ENCODE measurements at places on chromosomes 4 and X.

- peak; percentile 21 for DNase-seq
These were observed 185.6 kb upstream of the BANK1 start for GRCh38 chr4:101604976-101605375.

- DNase-seq, result peak; percentile 13
These were observed 24.0 kb downstream of the GIMD1 start for GRCh38 chr4:106344647-106344970.

DNA sequence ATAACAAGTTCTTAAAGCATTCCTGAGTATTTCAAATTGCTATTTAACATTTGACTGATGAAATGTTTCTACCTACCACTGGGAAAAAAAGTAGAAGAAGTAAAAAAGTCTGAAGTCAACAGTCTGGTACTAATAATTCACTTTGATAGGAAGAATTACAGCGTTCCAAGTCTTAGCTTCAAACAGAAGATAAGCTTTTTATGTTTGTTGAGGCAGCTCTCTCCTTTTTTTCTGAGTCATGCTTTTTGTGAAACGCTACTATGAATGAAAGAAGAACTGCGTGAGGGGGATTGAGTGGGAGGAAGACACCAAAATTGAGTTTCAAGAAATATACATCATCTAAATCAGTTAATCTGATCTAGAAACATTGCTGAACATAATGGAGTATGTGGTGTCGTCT, 13.0 kb upstream of the KDR start:
- no peak for DNase-seq

- no peak for DNase-seq
These were observed 70.0 kb downstream of the TAB3 start for GRCh38 chrX:30819080-30819479.

DNA sequence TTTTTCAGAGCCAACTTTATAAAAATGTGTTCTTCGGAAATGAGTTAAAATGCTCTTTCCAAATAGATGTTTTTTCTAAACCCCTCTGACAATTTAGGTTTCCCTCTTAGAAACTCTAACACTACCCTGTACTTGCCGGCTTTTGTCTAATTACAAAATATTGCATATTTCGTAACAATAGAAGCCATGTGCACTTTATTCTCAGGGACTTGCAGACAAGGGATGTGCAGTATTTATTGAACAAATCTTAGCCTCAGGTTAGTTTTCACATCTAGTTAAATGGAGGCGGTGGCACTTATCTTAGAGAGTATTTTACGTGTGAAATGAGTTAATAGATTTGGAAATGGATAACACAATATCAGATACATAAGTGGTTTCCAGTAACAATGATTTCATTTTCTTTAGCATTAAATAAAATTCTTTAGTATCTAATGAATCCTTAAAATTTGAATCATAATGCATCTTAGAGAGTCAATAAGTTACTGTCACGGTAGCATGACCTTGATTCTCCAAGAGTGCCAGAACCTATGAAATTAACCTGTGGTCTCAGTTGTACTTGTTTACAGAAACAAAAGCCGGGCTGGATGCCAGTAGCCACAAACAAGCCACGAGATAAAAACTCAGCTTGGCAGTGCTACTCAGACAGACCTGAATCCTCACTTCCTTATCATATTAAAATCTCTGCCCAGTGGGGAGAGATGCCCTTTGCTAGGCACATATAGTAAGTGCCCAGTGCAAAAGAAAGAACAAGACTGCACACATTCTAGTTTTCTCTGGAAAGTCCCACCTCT, 772 bp upstream of the PABPC4L start:
- no peak for DNase-seq

DNA sequence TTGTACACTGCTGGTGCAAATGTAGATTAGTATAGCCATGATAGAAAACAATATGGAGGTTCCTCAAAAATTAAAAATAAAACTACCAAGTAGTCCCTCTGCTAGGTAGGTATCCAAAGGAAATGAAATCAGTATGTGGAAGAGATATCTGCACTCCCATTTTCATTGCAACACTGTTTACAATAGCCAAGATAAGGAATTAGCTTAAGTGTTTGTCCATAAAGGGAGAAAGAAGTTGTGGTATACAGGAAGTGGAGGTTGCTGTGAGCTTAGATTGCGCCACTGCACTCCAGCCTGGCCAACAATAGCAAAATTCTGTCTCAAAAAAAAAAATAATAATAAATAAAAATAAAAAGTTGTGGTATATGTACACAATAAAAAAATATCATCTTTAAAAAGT, 325.0 kb upstream of the EMCN start:
- no peak for DNase-seq

DNA sequence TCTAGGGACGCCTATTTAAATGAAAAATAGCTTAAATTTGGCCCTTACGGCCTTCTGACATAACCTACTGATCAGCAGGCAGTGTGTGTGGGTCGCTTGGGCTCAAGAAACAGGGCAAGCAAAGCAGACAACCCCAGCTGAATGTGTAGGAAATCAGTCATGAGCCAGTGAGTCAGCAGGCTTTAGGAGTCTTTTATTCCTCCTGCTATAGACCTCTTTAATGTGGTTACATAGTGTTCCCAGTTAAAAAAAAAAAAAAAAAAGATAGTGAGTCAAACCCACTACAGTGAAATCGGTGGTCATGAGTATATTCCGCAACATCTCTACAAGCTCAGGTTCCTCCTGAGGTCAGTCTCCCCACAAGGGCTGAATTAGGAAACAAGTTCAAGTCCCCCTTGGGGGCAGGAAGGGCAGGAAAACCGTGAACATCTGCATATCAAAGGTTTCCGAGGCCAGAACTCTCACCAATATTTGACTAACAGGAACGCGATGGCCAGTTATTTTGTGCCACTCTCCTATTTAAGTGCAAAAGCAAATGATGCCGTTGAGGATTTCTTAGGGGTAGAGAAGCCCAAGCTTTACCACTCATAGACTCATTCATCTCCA, 32.7 kb downstream of the ACSL1 start:
- DNase-seq, result peak; percentile 91

DNA sequence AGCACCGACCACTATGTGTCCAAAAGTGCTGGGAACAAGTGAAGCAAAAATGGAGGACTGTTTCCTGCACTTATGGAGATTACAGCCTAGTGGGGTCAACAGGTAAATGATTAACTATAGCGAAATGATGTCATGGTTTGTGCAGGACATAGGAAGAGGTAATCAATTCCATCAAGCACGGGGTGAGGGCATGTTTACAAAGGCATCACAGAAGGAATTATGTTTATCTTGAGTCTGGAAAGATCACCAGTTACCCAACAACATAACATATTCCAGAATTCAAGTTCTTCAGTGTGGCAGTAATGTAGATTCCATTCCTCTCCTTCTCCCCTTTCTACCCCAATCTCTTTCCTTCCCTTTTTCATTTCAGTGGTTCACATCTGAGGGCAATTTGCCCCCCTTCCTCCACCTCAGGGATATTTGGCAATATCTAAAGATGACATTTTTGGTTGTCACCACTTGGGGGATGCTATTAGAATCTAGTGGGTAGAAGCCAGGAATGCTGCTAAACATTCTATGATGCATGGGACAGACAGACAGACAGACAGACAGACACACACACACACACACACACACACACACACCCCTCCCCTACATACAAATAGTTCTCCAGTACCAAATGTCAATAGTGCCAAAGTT, 24.1 kb downstream of the FAM47E start:
- no peak for DNase-seq

DNA sequence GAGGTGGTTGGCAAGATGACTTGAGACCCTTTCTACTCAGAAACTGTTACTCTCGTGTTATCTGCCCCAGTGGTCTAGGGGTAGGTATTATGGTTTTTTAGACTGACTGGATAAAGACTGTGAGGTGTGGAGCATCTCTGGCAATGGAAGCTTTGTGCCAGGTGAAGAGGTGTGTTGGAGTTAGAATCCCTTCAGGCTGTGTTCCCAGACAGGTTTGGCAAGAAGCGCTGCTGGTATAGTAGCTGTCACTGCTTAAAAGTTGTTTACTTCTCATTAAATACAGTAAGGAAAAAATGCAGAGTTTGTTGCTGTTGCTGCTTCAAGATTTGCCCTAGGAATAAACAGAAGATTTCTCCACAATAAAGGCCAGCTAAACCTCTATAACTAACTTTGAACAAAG, 35.3 kb downstream of the AREG start:
- DNase-seq, result no peak

- peak; percentile 30 for DNase-seq
These were observed 32.1 kb upstream of the GK start for GRCh38 chrX:30620980-30621618.

DNA sequence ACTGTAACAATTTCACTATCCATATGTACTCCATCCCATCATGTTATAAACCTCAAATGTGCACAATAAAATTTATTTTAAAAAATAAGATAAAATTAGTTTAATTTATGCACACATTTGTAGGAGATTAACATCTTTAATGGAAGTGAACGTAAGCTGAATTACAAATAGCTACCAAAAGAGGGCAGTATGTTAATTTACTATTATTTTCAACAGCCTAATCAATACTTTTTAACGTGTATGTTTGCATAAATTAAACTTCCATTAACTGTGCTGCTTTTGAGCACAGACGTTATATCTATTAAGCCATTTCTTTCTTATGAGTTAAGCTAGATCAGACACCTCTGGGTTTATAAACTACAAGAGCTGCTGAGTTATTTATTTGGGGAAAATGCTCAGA, 56.5 kb upstream of the PHKA2 start:
- no peak for DNase-seq

- DNase-seq, result no peak
These were observed 333.0 kb downstream of the ADGRL3 start for GRCh38 chr4:61533140-61533539.

DNA sequence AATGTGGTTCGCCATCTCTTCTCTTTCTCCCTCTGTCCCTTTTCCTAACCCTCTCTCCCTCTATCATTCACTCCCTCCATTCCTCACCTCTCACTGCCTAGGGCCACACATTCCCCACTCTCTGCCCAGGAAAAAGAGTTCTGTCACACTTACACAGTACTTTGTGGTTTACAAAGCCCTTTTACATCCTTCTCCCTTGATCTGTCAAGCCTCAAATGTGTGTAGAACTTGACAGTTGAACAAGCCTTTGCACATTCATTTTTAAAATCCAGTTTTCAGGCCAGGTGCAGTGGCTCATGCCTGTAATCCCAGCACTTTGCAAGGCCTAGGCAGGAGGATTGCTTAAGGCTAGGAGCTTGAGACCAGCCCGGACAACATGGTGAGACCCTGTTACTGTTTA, 156.3 kb downstream of the VSIG4 start:
- no peak for DNase-seq

DNA sequence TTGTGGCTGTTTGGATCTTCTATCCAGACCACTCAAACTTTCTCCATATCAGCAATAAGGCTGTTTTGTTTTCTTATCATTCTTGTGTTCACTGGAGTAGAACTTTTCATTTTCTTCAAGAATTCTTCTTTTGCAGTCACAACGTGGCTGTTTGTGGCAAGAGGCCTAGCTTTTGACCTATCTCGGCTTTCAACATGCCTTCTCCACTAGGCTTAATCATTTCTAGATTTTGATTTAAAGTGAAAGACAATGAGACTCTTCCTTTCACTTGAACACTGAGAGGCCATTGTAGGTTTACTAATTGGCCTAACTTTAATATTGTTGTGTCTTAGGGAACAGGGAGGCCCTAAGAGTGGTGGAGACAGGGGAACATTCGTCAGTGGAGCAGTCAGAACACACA, 19.1 kb downstream of the FGF2 start:
- no peak for DNase-seq

- no peak for DNase-seq
These were observed 35.1 kb downstream of the PAQR3 start for GRCh38 chr4:78904143-78904542.

GRCh38 chr4:38284294-38285030, 324.3 kb downstream of the PTTG2 start:
- no peak for DNase-seq

DNA sequence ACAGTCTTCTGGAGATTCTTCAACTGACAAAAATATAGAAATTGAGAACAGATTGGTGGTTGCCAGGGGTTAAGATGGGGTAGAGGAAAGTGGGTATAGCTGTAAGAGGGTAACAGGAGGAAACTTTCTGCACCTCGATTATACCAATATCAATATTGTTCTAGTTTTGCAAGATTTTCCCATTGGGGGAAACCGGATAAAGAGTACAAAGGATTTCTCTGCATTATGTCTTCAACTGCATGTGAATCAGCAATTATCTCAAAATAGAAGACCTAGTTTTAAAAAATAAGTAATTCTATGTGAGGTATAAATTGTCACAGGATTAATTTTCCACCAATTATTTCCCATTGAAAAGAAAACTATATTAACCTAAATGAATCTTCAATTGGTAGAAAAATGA, 65.7 kb downstream of the LRBA start:
- DNase-seq, result no peak

GRCh38 chr4:176031922-176032321, 33.7 kb upstream of the WDR17 start:
- no peak for DNase-seq

GRCh38 chr4:106773076-106773905, 262.8 kb downstream of the DKK2 start:
- no peak for DNase-seq

DNA sequence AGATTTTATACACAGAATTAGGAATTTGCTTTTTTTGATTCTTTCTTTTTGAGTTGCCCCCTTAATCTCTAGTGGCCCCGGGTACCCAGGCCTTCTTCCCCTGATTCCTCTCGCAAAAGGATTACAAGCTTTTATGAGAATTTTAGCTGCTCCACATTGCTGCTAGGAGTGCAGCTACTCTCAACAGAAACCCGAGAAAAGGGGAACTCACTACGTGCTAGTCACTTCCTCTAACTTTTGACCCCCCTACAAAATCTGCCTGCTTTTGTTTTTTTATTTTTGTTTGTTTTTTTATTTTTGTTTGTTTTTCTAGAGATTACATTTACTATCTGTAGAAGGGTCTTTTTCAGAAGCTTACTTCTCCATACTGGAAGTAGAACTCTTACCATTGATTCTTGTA, 64.1 kb downstream of the ZNF81 start:
- DNase-seq, result no peak

- peak; percentile 9 for DNase-seq
These were observed at the start of gene TBC1D1 for GRCh38 chr4:37890801-37891259. TSS of gene TBC1D1 (plus strand) at chr4:37891084. CDS start at chr4:37902096, 11,012 bp downstream.

DNA sequence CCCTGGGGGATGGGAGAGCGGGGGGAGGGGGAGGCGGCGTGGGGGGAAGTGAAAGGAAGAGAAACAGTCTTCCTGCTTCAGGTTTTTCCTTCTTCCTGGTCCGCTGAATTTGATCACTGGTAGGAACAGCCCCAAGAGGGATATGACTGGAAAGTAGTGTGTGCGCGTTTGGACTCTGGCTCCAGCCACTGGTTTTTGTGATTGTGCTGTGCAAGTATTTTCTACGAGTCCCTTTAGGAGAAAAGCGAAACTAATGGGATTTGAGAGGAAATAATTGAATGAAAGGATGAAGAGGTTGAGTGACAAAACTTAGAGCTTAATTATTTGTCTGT, 836 bp downstream of the PRRG1 start:
- DNase-seq, result peak; percentile 22

- no peak for DNase-seq
These were observed 19.8 kb downstream of the PNMA6F start for GRCh38 chrX:153301746-153302145.

GRCh38 chr4:156832886-156833285, 138.7 kb downstream of the PDGFC start:
- DNase-seq, result no peak

GRCh38 chr4:137536789-137537561, 4.7 kb upstream of the PCDH18 start:
- no peak for DNase-seq
